ENCODE measurements at places on chromosomes 2 and 18.
A peak's percentile ranks its signal among the peaks of the same experiment; 100 is the strongest.

DNA sequence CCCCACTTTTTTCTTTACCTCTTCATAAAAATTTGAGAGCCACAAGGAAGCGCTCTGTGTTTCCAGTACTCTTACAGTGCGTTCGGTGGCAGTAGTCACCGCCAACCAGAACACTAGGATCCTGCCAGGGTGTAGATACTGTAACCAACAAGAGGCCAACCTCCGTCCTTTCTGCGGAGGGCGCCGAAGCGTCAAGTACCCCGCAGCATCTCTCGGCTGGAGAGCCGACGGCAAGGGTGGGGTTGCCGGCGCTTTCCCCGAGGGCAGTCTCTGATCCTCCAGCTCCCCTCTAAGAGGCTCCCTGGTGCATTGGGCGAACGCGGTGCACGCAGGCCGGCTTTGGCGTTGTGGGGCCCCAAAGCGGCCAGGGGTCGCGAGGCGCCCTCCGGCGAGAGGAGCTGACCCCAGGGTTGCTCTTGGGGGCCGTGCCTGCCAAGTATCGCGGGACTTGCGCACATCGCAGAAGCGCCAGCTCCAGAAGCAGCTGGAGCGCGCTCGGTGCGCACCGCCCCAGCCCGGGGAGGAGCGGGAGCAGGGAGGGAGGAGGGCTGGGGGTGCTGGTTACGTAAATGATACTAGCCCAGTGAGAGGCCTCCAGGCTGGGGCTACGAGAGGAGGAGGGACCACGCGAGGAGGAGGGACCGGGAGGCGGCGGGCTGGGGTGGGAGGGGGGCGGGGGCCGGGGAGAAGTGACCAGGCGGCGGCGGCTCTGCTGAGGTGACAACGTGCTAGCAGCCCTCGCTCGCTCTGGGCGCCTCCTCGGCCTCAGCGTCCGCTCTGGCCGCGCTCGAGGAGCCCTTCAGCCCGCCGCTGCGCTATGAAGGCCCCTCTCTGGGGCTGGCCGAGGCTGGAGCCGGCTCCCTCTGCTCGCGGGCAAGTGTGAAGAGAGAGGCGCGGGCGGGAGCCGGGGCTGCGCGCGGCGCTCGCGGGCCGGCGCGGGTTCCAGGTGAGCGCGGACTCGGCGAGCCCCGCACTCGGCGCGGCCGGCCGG lies at the start of gene GALNT13:
Gene GALNT13, plus strand, starts transcription at position 692 of the 991 bp plus-strand sequence.
- no peak for DNase-seq

GRCh38 chr18:67582488-67582887 lies 66.0 kb upstream of the DSEL start:
- DNase-seq = no peak

GRCh38 chr2:168466834-168467565 lies 10.9 kb downstream of the CERS6 start:
- no peak for DNase-seq

DNA sequence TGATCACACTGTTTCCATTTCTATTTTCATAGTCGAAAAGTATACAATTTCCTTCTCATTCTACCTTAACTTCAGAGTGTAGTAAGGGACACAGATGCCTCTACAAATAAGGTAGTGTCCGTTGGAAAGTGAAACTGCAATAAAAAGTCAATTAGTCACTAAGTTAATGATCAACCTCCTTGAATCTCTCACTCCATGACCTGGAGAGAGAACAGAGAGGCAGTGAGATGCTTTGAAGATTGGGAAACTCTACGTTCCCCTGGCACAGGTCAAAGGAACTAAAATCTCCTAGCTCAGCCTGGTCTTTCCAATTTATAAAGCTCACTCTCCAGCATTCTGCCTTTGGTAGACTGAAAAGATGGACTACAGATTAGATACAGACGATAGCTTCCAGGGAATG lies 153.8 kb upstream of the ACAA2 start:
- DNase-seq = no peak

GRCh38 chr2:3637311-3637675 lies 20.7 kb upstream of the ALLC start:
- no peak for DNase-seq

GRCh38 chr2:188577231-188577630 lies 285.6 kb downstream of the GULP1 start:
- DNase-seq = no peak

DNA sequence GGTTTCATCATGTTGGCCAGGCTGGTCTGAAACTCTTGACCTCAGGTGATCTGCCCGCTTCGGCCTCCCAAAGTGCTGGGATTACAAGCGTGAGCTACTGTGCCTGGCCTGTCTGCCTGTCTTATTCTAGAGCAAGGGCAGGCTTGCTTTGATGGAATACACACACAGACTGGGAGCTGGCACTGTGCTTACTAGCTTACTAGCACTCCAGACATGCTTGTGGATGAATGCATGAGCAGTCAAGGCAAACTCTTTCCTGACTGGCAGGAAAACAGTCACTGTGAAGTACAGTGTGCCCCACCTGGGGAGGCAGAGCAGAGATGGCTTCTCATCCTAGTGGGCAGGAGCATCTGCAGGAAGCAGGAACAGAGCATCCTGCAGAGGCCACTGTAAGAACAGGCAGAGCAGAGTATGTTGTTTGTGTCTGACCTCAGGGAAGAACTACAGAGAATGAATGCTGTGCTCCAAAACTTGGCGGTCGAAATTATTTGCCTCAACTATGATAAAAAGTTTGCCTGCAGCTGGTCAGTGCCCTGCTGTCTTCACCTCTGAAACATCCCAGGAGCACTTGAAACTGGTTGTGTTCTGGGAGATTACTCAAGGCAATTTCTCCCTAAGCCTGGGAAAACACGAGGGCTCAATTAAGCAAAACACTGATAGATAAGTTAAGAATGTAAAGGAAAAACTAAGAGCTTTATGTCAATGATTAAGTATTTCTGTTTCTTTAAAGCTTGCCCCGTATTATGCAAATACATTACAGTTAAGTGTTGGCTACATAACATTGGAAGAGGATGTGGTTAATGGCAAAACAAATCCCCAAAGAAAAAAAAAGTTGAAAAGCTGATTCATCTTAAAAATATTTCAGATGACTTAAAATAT lies 102.4 kb downstream of the VAPA start:
- no peak for DNase-seq

GRCh38 chr2:107602801-107603200 lies 223.9 kb upstream of the RGPD4 start:
- no peak for DNase-seq

GRCh38 chr2:140067661-140068060 lies 1287.5 kb upstream of the NXPH2 start:
- no peak for DNase-seq

GRCh38 chr18:28269750-28270149 lies 92.8 kb upstream of the CDH2 start:
- no peak for DNase-seq

DNA sequence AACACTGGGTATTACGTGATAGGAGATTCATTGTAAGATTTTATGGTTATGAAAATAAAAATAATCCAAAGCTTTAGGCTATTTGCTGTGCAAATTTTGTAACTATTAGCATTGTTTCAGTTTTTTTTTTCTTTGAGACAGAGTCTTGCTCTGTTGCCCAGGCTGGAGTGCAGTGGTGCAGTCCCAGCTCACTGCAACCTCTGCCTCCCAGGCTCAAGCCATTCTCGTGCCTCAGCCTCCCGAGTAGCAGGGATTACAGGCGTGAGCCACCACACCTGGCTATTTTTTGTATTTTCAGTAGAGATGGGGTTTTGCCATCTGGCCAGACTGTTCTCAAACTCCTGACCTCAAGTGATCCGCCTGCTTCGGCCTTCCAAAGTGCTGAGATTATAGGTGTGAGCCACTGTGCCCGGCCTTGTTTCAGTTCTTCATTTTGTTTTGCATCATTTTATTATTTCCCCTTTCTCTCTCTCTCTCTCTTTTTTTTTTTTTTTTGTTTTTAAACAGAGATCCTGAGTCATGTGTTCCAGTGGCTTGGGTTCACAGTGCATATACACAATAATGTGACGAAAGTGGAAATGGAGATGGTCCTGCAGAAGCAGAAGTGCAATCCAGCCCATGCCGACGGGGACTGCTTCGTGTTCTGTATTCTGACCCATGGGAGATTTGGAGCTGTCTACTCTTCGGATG lies 25.8 kb downstream of the CASP10 start:
- DNase-seq = no peak

- DNase-seq = peak; percentile 56
Measured at GRCh38 chr2:69798909-69799526, 30.4 kb upstream of the GMCL1 start.

DNA sequence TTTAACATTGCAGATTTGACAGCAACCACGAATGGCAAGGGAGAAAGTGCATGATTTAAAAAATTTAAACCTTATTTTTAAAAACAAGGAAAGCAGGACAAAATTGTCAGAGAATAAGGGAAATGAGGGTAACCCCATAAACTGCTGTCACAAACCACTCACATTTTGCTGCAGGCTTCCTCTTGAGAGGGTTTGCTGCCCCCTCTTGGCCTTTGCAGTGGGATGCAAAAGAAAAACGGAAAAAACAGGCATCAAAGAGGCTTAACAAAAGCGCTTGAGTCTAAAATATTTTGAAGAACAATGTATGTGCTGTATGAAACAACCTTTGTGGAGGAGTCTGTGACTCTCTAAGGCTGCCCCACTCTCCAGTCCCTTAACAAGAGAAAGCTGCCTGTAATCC lies 91.6 kb downstream of the TMX3 start:
- no peak for DNase-seq

DNA sequence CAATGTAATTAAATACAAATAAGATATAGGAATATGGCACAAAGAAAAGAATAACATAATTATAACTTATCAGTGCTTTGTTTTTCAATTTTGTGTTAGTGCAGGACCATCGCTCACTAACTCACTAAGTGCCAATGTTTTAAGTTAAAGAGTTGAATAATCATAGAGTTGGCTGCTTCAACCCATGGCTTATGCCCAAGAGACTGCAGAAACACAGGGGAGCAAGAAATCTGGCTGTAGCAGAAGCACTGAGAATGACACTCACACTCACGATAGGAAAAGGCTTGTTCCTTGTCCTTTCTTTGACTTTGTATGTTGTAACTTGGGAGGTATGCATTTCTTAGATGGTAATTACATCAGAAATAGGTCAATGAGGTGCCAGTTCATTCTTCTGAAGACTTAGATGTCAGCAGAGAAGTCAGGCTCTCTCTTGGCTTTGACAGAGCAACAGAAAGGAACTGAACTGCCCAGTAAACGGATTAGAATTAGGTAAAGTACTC lies 852.2 kb downstream of the LRRTM4 start:
- DNase-seq = no peak

DNA sequence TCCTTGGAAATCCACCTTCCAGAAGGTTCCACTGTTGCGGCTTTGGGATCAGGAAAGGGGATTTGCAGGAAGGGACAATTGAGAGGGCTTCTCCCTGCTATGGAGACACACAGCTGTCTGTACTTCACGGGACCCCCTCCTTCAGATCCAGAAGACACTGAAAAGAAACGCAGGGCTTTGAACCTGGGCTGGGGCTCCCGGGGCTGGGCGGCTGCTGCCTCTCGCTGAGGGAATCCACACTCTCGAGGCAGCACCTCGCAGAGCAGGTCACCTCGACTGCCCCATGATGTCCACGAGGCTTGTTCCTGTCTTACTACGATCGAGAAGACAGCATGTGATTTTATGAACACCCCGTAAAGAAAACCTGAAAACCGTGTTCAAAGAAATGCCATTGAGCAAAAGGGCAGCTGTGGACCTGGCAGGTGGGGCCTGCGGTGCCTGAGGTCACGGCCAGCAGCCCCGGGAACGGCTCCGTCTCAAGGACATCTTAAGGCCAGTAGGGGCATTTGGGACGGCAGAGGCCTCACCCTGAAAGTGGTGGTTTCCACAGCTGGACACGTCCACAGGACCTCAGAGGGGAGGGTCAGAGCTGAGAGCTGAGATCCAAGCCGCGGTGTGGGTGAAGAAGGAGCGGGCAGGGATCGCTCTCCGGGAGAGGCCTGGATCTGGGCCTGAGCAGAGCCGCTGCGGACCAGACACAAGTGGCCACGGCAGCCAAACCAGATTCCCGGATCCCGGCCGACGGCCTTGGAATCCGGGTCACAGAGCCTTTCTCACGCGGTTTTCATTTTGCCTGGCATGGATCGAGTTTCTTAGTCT lies 165.7 kb downstream of the RTP5 start:
- DNase-seq = no peak

DNA sequence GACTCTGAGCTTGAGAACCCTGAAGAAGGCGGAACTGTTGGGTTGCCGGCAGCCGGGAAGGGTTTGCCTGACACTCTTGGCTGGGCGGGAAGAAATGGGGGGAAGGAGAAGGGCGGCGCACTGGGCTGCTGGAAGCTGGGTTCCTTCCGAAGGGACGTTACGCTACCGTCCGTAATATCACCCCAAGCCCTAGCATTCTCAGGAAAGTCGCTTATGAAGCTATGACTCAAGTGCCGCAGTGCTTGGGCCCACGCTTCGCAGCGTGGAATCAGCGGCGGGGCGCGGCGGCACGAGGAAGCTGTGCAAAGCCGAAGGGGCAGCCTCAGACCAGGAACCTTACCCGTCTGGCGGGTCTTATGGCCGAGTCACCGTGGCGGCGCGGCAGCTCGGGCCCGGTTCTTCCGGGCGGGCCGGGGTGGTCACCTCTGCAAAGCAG lies 50.2 kb upstream of the SIGLEC15 start:
- DNase-seq = peak; percentile 25

GRCh38 chr2:20506201-20506685 lies 59.4 kb downstream of the RHOB start:
- no peak for DNase-seq

- no peak for DNase-seq
Measured at GRCh38 chr18:77622009-77622692, 372.5 kb downstream of the GALR1 start.

GRCh38 chr2:21043744-21044532 lies at the start of gene APOB:
Gene APOB (minus strand): TSS chr2:21044073. CDS start chr2:21043945, 128 bp downstream.
- no peak for DNase-seq

GRCh38 chr18:73283788-73284187 lies 416.0 kb upstream of the NETO1 start:
- no peak for DNase-seq

DNA sequence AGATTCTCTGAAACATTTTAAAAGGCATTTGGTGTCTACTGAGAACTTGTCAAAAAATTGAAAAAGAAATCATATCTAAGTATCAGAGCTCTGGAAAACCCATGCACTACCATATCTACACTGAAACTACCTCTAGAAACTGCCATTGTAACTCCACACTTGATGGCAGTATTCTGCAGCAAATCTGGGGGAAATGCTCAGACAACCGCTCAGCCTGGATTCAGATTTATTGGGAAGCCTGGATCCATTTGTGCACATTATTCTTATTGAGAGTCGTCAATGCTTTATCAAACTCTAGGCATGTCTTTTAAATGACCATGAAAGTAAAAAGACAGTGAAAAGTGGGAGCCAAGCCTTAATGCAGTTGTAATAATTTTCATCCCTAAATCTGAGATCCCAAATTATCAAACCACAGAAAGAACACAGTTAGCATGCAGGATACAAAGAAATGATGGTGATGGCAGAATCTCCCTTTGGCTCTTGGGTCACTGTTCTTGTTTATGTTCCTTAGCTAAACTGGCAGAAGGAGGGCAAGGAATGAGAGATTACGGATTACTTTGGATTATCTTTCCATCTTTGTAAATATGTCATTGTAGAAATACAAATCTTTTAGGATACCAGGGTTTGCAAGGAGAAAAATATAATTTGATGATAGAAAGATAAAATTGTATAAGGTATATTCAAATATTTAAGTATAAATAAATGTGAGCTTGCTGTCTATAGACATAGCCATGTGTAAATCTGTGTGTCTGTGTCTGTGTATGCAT lies 512.1 kb upstream of the SYT4 start:
- DNase-seq = no peak
